ENCODE measurements at places on chromosomes 2 and 18. TPM values are rescaled to one million over a fixed set of nuclear protein-coding genes. Genes with fewer than 3 reads are reported as not detected.

The SULT1C2 gene
- total RNA-seq = 3.2 TPM

The ADD2 gene
- total RNA-seq = 16.0 TPM

The GAD1 gene
- 0.12 TPM for total RNA-seq

DNA sequence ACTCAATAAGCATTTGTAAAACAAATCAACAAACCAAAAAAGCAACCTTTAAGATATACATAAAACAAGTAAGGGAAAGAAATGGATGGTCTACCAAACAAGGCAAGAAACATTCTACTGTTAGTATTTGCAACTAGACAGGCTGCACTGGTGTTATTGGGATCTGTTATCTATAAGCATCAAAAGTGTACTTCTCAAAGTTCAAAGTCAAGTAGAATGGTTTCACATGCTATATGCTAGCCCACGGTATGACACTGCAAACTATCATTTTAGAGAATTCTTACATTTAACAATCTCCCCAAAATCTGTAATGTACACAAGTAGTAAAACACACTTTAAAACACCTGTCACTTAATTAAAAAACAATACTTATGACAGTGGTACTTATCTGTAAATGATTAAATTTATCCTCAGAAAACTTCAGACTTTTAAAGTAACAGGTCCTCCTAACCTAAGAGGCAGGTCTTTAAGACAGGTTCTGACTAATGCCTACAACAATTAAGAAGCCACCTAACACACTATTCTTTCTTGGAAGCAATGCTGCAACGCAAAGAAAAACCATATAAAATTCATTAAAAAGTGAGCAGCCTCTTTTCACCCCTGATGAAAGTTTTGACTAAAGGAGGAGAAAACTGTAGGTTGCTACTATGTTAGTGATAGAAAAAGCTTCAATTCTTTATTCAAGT lies 34.8 kb downstream of the SMAD2 start:
- peaks cover 56% of the 10 kb centered on the region for H3K4me1 ChIP-seq
- no peaks in the 10 kb centered on the region for H3K36me3 ChIP-seq
- no peak for DNase-seq
- H3K27ac ChIP-seq = no peak overlapping the region

GRCh38 chr18:54958704-54959625 lies at the start of gene CCDC68:
Gene CCDC68 (minus strand): TSS chr18:54959461. CDS start chr18:54942791, 16,670 bp downstream.
- H3K36me3 ChIP-seq = no peaks in the 10 kb centered on the region
- H3K4me3 ChIP-seq = peak within 1 kb of the TSS; percentile 29
- H3K4me1 ChIP-seq = no peaks in the 10 kb centered on the region

GRCh38 chr2:224569654-224570053 lies 15.5 kb downstream of the CUL3 start:
- peaks cover 8% of the 10 kb centered on the region for H3K4me1 ChIP-seq
- H3K27ac ChIP-seq = no peak overlapping the region
- no peaks in the 10 kb centered on the region for H3K27me3 ChIP-seq
